Panc1 (cell line): ENCODE measurements at places on chromosomes 2 and 18.

DNA sequence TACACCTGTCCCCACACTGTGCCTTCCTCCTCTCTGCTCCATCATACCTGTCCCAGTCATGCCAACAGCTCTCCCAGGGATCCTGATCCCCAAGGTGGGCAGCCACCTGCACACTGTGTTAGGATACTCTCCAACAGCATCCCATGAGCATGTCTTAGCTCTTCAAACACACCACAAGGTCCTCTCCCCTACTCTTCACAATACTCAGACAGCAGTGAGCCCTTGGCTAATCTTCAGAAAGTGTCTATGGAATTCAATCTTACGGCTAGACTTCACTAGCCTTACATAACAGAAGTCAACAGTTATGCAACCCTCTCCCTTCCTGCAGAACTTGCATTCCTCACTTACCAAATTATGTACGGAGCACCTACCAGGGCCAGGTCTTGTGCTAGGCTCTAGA is 79.9 kb downstream of the MYO5B start:
- no peak for DNase-seq

- no peak for DNase-seq
Observed at GRCh38 chr18:46950064-46950656, 32.8 kb downstream of the KATNAL2 start.

GRCh38 chr18:70385474-70385873 is 96.6 kb downstream of the SOCS6 start:
- no peak for DNase-seq

GRCh38 chr2:126776692-126777619 is 121.0 kb downstream of the GYPC start:
- peak; percentile 45 for DNase-seq

- no peak for DNase-seq
Observed at GRCh38 chr2:18623782-18624181, 34.4 kb upstream of the NT5C1B start.

DNA sequence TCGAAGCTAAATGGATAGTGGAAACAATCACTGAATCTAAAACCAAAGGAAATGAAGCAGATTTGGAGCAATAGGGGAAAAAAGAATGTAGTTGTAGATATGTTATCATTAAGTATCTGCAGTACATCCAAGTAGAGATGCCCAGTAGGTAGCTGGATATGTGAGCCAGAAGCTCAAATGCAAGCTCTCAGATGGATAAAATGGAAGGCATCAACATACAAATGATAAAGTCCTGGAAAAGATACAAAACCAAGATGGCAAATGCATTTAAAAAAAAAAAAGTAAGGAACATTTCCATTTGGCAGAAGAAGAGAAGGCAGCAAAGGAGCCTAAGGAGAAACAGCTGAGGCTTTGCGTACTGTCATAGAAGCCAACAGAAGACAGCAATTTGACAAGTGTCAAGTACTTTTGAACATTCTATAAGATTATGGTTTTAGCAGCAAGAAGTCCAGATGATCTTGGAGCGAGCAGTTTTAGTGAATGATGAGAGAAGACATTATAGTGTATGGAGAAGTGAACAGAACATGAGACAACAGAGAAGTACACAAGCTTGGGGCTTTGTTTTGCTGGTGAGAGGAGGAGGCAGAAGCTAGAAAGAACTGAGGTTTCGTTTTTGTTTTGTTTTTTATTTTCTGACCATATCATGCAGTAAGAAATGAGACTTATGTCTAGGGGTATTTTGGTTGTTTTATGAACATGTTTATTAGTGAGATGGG is 18.3 kb downstream of the ROCK2 start:
- no peak for DNase-seq

DNA sequence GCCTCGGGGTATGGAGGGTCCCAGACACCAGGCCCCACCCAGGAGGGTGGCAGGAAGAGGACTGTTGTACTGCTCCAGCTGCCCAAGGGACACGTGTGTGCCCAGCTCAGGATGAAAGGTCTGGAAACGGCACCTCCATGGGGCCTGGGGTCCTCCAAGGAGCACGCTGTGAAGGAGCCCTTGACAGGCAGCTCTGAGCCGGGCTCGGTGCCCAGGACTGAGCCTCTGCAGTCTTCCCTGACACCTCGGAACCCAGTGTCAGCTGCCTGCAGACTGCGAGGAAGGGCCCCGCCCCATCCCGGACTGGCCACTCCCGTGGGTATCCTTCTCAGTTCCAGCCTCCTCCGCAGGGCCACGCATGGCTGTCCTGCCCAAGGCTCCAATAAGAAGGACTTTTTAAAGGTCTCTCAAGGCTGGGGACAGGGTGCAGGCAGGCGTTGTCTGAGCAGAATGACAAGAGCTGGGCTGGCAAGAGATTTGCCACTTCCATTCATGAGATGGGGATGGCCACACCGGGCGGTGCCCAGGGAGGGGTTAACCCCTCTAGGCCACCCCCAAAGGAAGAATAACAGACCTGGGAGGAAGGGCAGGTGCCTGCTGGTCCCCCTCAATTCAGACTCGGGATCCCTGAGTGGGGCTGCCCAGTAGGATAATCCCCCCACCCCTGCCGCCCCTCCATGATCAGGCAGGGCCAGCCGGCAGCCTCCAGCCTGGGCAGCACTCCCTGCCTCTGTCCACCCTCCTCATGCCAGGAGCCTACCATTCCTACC is 8.9 kb downstream of the ECEL1 start:
- no peak for DNase-seq

GRCh38 chr2:154700136-154700535 is 1.6 kb downstream of the KCNJ3 start:
- DNase-seq: no peak

DNA sequence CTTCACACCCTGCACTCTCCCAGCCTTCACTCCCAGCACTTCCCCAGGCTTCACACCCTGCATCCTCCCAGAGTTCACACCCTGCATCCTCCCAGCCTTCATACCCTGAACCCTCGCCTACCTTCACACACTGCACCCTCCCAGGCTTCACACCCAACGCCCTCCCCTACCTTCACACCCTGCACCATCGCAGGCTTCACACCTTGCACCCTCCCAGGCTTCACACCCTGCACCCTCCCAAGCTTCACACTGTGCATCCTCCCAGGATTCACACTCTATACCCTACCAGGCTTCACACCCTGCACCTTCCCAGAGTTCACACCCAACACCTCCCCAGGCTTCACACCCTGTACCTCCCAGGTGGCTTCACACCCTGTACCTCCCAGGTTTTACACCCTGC is 448.7 kb upstream of the MYT1L start:
- no peak for DNase-seq

GRCh38 chr2:123093199-123093598 is 931.9 kb upstream of the CNTNAP5 start:
- no peak for DNase-seq

DNA sequence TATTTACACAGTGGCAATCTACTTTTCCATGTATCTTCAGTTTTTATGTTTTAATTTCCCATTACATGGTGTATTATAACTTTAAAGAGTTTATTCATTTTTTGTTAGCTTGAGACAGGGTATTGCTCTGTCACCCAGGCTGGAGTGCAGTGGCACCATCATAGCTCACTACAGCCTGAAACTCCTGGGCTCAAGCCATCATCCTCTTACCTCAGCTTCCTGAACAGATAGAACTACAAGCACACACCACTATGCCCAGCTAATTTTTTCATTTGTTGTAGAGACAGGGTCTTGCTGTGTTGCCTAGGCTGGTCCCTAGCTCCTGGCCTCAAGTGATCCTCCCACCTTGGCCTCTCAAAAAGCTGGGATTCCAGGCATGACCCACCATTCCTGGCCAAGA is 66.8 kb downstream of the COA5 start:
- DNase-seq: no peak

DNA sequence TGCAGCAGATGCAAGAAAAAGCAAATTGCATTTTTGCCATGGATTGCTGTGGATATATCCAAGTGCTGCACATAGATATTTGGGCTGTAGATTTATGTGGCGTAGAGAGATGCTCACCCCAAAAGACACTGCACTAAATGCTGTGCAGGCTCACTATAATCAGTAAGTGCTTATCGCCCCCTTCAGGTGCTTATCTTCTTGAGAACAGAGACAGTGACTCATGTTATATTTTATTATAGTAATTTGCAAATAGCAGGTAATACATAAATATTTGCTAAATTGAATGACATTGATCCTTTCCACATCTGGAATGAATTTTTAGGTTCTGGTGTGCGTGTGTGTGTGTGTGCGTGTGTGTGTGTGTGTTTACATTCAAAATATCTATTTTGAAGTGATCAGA is 36.8 kb upstream of the PLEKHM3 start:
- no peak for DNase-seq

DNA sequence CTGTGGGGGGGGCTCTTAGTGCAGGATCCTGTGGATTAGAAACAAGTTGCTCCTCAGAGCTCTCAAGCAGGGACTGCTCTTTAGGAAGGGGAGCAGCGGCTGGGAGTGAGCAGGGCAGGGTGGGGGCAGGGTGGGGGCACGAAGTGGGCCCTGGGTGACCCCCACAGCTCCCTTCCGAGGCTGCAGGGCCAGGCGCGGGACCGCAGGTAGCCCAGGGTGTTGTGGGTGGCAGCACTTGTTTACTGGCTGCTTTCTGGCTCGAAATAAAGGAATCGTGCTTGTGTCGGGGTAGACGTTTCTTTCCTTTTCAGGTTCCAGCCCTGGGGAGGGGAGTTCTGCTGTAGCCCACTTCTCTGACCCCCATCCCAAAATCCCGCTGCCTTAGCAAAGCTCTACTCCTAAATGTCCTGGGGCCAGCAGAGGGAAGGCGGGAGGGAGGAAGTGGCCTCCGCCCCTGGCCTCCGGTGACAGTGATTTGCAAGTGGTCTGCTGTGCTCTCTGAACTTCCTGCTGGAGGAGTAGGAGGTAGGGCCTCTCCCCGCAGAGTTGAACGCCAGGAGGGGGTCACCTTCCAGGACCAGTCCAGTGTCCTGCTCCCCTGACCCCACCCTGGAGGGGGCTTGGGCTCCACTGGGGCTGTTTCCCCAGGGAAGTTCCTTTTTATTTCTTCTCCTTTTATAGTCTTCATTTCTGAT is 8.3 kb downstream of the NEU4 start:
- no peak for DNase-seq

- DNase-seq: no peak
Observed at GRCh38 chr18:28412521-28412920, 235.6 kb upstream of the CDH2 start.

DNA sequence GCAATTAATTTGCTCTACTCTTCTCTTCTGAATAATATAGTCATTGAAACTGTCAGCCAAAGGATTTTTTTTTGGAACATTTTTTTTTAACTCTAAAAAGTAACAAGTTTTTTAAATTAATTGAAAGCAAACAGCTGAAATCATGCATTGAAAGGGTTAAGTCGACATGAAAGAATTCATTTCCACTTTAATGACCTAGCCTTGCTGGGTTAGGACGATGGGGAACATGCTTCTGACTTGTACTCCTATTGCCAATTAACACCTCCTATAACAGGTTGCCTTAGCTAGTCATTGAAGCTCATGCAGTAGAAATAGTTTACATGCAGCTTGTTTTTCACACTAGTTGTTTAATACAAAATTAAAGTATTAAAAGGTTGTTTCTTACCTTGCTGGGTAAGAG is 47.8 kb downstream of the PSMD14 start:
- no peak for DNase-seq

- DNase-seq: no peak
Observed at GRCh38 chr2:194105358-194105757, 1551.7 kb upstream of the SLC39A10 start.

DNA sequence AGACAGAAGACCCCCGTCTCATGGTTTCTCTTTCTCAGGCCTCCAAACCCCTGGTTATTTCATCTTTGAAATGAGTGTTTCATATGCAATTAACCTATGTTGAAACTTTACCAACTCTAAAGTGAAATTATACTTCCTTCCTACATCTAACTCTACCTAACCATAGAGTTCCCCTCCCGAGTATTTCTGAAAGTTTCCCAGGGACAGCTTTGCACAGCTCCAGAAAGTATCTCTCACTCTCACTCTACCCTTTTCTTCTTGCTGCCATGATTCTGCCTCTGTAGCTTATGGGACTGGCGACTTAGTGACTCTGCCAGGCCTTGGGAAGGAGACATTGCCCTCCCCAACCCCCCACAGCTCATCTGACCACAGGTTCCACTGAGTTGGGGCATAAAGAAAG is 107.9 kb downstream of the B3GNT2 start:
- no peak for DNase-seq

DNA sequence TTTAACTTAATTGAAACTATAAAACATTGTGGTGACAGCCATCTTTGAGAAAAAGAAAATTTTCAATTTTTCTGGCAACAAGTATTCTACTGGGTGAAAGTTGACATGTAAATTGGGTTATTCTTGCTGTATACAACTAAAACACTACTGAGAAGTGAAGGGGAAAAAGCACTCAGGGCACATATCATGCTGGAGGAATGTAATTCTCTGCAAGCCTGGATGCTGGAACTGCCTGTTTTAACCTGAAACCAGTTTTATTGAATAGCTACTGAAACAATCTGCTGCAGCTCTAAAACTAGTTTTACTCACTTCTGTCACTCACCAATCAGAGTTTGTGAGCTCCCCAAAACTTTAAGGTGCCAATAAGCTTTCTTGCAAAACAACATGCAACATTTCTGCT is 1136.0 kb downstream of the LRP1B start:
- DNase-seq: no peak

GRCh38 chr2:149996901-149997300 is 409.3 kb upstream of the MMADHC start:
- no peak for DNase-seq

- DNase-seq: no peak
Observed at GRCh38 chr2:113238871-113239839, 39.6 kb downstream of the PAX8 start.

GRCh38 chr2:241268306-241268705 is 47.2 kb downstream of the HDLBP start:
- no peak for DNase-seq

DNA sequence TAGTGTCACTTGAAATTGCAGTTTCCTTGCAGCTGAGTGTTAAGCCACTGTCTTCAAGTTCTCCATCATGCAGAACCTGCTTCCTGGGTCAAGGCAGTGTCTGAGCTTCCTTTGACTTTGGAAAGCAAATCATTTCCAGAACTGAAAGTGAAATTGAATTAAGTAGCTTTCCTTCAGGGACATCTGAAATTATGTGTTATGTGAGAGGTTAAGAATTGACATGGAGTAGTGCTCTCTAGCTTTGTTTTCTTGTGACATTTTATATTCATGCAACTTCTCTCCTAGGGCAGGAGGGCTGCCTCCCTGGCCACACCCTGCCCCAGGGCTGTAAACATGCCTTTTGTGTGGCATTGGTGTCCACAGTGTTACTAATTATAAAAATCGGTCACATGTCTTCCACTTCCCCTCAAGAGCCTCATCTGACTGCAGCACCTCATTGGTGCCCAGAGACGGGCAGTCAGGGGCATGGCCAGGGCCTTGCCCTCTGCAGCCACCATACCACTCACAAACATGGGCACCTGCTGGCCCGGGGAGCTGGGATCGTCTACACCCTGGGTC is 14.4 kb downstream of the RAB12 start:
- no peak for DNase-seq

- no peak for DNase-seq
Observed at GRCh38 chr2:112182581-112183034, 44.4 kb downstream of the FBLN7 start.
